ENCODE measurements at places on chromosomes 12 and 14.

DNA sequence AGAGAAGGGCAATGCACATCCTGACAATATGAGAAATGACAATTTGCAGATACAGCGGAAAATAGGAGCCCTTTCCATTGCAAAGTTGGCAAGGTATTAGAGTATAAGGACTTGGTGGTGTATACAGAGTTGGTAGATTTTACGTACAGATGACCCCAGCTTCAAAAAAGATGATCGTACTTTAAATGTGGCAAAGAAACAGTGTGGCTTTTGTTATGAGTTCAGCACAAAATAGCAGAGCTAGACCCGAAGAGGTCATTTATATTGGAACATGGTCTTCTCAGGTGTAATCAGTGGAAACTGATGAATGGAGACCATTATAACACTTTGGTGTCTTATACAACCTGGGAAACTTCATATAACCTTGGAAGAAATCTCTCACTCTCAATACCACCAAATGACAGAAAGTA, 2.3 kb downstream of the CLEC2B start:
- DNase-seq, result no peak

GRCh38 chr12:22956690-22957089, 331.7 kb downstream of the ETNK1 start:
- no peak for DNase-seq

- no peak for DNase-seq
Observed at GRCh38 chr12:2395354-2395977, 342.7 kb downstream of the CACNA1C start.

GRCh38 chr12:386651-387050, 2.5 kb downstream of the KDM5A start:
- no peak for DNase-seq

DNA sequence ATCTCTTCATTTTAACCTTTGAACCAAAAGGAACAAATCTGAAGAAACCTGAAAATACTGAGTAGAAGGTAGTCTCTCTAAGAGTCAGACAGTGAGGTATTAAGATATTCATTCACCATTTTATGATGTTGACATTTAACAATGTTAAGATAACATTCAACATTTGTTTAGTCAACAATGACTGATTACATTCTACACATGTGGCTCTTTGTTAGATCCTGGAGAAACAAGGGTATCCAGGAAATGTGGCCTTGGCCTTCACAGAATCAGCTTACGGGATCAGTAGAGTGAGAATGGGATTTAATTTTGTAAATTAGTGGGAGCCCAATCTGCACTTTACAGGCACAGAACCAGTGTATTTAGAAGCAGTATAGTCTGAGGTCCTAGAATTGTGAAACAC, 355.5 kb downstream of the KCNH5 start:
- DNase-seq, result no peak

GRCh38 chr14:31360919-31361662, 59.3 kb downstream of the HEATR5A start:
- no peak for DNase-seq

DNA sequence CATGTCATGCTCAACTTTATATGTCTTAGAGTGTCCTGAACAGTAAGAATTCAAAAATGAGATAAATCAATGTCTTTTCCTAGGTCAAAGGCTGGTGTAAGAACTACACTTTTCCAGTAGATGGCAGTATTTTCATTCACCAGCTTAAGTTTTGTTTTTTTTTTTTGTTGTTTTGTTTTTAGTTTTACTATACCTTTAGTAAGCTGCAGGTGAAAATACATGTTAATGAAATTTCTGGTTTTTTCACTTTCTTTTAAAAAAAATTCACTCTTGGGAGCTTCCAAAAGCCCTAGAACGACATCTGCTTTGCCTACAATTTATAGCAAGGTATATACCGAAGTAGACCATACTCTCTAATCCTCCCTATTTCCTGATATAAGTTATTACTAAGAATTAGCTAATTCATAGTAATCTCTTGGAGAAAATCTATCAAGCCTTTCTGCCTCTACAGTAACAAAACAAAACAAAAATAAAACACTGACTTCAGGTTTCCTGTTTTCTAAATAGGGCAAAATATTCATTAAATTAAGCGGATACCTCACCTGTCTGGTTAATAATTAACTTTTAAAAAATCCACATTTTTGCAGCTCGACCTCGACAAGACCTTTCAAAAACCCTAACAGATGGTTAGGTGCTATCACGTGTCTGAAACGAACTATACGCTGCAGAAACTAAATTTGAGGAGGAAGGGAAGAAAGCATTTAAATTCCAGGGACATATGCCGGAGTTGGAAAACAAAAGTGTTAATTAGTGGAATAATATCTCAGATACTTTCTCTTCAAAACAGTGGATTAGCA, 2.7 kb upstream of the SAMD4A start:
- DNase-seq, result no peak

DNA sequence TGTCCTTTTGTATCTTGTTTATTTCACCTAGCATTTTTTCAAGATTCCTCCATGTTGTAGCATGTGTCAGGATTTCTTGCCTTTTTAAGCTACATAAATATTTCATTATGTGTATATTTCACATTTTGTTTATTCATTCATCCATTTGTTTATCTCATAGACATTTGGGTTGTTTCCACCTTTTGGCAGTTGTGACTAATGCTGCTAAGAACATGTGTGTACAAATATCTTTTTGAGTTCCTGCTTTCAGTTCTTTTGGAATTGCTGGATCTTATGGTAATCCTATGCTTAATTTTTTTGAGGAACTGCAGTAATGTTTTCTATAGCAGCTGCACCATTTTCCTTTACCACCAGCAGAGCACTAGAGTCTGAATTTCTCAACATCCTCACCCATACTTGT, 62.4 kb downstream of the SCN8A start:
- DNase-seq, result no peak

GRCh38 chr14:30558675-30559555, at the start of gene G2E3:
Gene G2E3, plus strand, starts transcription at chr14:30559158. Its CDS starts 21,922 bp downstream, at chr14:30581080.
- peak; percentile 78 for DNase-seq

DNA sequence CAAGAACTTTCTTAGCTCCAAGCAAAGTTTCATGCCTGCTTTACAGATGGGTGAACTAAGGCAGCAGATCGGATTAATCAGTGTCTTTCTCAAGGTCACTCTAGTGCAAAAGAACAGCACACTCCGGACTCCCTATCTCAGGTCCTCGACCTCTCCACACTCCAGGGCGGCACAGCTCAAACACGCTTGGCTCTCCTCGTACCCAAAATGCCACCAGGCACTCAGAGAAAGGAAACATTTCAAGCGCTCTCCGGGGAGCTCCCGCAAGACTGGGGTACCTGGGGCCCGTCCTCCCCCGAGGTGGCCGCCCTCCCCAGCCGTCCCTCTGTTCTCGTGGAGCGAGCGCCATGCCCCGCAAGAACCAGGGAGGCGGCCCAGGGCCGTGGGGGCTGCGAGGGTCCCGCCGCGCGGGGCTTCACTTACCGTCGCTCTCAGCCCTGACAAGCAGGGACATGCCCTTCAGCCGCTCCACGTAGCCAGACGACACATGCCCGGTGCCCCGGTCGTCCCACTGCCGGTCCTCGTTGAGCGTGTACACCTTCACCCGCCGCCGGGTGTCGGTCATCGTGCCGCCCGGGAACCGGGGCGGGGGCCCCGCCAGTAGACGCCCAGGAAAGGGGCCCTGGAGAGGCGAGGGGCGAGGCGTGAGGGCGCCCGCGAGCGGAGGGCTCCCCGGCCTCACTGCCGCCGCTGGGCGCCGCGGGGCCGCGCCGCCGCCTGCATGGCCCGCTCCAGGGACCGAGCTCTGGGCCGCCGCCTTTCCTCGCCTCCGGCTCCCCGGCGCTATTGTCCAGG, 830 bp downstream of the PPP4R3A start:
- no peak for DNase-seq

GRCh38 chr14:101105045-101105444, 201.5 kb upstream of the RTL1 start:
- DNase-seq, result no peak

GRCh38 chr12:49703647-49704137, 3.5 kb downstream of the FMNL3 start:
- DNase-seq, result no peak

DNA sequence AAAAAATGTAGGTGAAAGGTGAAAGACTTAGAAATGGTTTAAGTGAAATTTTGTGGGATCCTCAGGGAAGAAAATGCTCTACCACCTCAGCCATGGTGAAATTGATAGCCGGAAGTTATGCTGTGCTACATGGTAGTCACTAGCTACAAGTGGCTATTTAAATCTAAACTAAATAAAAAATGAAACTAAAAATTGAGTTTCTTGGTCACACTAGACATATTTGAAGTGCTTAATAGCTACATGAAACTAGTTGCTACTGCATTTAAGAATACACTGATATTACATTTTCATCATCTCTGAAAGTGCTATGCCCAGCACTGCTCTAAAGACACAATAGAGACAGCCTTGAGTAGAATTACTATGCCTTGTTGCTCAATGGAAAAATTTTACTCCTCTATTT, 10.3 kb upstream of the SLCO1B3 start:
- no peak for DNase-seq

- DNase-seq, result no peak
Observed at GRCh38 chr14:71264260-71264659, 357.0 kb downstream of the PCNX1 start.

Measured in stimulated activated CD4-positive, alpha-beta T cell treated with anti-CD3 and anti-CD28 coated beads, Interleukin-1b, Interleukin-23, amount 100 ng/mL, for 1 hour (primary cell).